KBM-7 (cell line): ENCODE measurements at places on chromosomes 7 and 10.

GRCh38 chr10:17427201-17427600, 27.2 kb downstream of the ST8SIA6 start:
- DNase-seq, result no peak

GRCh38 chr10:132058111-132058745, 7.5 kb upstream of the JAKMIP3 start:
- no peak for DNase-seq

DNA sequence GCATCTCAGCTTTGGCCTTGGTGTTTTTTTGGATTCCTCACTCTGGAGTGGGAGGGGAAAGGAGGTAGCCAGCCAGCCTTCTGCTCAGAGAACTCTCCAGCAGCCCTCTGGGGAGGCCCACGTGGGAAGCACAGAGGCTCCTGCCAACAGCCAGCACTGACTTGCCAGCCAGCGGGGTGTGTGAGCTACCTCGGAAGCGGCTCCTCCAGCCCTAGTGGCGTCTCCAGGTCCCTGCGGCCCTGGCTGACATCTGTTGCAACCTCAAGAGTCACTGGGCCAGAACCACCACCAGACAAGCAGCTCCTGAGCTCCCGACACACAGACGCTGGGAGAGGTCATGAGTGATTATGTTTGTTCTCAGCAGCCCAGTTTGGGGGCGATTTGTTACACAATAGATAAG, 180.2 kb upstream of the FZD8 start:
- peak; percentile 8 for DNase-seq

DNA sequence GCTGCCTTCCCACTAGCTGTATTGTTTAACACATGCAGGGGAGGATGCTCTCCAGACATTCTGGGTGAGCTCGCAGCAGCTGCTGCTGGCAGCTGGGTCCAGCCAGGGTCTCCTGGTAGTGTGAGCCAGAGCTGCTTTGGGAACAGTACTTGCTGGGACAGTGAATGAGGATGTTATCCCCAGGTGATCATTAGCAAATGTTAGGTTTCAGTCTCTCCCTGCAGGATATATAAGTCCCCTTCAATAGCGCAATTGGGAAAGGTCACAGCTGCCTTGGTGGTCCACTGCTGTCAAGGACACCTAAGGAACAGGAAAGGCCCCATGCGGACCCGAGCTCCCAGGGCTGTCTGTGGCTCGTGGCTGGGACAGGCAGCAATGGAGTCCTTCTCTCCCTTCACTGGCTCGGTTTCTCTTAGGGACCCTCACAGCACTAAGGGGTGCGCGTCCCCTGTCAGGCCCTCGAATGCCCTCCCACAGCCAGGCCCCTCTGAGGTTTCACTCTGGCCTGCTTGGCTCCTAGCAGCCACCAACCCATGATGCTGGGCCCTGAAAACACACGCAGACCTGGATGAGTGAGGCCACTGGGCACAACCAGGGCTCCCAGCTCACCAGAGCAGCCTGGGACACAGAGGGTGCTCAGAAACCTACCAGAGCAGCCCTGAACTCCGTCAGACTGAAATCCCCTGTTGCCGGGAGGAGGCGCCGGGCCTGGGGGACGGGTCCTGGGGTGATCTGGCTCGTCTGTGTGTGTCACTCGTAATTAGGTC, 173.0 kb upstream of the LANCL2 start:
- no peak for DNase-seq

DNA sequence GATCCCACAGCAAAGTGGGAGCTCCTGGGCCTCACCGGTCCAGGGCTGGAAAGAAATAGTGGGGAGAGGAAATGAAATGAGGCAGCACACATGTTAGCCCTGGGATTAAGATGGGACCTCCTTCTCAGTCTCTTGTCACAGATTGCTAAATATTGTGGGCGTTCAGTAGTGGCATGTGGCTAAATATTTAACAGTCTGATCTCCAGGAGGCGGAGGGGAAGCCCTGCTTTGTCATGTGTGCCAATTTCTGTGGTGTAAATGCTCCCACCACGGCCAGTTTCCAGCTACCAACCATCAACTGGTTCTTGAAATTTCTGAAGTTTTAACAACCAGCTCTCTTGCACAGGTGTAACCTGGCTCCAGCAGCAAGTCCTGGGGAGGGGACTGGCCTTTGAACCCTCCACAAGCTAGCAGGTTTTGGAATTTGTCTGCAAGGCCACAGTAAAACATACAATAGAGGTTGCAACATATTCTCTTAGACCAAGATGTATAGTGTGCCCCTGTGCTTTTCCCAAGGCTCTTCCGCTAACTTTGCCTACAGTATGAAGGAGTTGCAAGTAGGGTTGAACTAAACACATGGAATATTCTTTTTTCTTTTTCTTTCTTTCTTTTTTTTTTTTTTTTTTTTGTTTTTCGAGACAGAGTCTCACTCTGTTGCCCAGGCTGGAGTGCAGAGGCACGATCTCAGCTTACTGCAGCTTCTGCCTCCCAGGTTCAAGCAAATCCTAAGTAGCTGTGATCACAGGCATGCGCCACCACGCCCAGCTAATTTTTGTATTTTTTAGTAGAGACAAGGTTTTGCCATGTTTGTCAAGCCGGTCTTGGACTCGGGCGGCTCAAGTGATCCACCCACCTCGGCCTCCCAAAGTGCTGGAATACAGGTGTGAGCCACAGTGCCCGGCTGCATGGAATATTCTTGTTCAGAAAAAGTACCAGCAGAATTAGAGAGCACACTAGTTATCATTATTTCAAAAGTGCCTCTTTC, 103.1 kb upstream of the PCBD1 start:
- no peak for DNase-seq

DNA sequence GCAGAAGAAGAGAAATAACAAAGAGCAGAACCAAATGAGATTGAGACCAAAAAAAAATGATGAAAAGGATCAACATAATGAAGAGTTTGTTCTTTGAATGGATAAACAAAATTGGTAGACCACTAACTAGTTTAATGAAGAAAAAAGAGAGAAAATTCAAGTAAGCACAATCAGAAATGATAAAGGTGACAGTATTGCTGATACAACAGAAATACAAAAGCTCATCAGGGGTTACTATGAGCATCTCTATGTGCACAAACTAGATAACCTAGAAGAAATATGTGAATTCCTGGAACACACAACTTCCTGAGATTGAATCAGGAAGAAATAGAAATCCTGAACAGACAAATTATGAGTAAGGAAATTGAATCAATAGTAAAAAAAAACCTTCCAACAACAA, 157.1 kb downstream of the ZEB1 start:
- DNase-seq, result no peak

DNA sequence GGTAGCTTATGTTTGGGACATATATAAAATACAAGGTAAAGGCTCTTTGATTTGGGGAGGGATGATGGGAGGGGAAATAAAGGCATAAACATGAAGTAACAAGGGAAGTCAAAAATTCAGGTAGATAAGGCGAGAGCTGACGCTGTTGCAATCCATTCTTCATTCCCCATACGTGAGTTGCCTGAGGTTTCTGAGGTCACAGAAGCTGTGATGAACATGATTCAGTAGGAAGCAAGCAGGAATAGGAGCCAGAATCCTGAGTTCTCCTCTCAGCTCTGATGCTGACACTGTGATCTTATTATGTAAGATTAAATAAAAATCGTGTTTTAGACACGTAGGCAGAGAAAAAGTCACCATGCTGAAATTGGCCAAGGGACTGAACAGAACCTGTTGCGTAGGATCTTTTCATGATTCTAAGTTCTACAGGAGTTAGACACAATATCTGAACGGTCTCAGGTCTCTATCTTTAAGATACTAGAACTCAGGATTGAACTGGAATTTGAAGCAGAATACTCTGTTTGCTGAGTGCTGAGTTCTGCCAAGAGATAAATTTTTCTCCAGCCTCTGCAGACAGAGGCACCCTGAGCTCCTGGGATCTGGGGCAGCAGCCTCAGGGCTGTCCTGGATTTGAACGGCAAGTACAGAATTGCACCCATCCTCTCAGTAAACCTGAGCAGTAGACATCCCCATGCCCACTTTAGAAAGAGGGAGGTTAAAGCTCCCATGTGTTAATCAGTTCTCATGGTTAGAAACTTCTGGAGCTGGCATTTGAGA, 21.0 kb downstream of the KLF6 start:
- no peak for DNase-seq

DNA sequence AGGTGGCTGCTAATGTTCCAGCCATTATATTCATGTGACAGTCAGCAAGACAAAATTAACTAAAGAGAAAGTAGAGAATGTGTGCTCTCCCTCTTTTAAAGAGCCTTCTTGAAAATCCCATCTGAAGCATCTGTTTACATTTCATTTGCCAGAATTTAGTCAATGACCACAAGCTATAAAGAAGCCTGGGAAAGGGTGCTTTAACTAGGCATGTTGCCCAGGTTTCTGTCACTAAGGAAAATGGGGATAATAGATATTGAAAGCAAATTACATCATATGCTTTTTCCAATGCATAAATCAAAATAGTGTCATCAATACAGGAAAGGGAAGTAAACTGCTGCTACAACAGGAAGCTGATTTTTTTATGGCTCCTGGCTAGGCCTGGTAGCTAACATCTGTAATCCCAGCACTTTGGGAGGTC, 67.7 kb downstream of the ELAPOR2 start:
- DNase-seq, result peak; percentile 8

GRCh38 chr7:33862946-33863814, 42.2 kb upstream of the BMPER start:
- no peak for DNase-seq

GRCh38 chr10:30051220-30051619, 8.2 kb downstream of the JCAD start:
- no peak for DNase-seq

DNA sequence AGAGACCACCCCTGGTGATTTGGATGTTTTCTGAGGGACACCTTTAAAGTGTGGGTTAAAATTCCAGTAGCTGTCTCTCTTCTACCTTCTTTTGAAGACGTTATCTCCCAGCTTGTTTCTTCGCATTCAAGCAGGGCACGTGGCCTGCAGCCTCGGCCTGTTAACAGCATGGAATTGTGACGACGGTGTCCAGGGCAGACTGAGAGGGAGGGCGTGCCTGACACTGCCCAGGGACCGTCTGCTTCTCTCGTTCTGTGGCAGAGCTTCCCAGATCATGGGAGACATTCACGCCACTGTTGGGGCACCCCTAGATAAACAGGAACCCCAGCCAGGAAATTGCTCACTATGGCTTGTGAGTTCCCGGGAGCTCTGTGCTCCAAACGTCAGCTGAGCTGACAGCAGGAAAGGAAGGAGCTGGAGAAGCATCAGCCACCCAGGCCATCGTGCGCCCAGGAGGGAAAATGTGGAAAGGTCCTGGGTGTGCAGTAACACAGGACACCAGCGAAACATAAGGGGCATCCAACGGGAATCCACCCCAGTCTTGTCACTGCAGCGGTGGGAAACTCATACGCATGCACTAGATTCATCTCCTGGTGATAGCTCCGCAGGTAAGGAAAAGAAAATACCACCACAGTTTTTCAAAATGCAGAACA, 41.1 kb upstream of the RBM33 start:
- no peak for DNase-seq

GRCh38 chr7:28956608-28957063, 1.5 kb downstream of the TRIL start:
- no peak for DNase-seq

DNA sequence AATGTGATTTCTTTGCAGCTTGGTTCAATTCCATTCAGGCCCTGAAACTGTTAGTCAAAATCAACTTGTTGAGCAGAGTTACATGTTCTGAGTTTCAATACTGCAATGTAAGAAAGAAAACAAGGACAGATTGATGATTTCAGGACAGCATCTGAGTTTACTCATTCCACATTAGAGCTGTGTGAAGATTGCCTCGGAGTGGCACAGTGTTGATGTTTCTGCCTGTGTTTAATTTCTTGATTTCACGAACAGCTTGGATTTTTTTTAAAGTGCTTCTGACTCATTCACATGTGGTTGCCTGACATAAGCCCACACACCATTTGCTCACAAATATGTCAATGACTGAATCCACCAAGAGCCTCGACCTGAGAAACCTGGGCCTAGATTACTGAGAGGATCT, 101.2 kb upstream of the PARD3 start:
- DNase-seq, result no peak

- no peak for DNase-seq
Observed at GRCh38 chr7:157916946-157917640, 580.3 kb downstream of the DNAJB6 start.

GRCh38 chr10:75398692-75399460, 2.7 kb downstream of the ZNF503 start:
- DNase-seq, result no peak

DNA sequence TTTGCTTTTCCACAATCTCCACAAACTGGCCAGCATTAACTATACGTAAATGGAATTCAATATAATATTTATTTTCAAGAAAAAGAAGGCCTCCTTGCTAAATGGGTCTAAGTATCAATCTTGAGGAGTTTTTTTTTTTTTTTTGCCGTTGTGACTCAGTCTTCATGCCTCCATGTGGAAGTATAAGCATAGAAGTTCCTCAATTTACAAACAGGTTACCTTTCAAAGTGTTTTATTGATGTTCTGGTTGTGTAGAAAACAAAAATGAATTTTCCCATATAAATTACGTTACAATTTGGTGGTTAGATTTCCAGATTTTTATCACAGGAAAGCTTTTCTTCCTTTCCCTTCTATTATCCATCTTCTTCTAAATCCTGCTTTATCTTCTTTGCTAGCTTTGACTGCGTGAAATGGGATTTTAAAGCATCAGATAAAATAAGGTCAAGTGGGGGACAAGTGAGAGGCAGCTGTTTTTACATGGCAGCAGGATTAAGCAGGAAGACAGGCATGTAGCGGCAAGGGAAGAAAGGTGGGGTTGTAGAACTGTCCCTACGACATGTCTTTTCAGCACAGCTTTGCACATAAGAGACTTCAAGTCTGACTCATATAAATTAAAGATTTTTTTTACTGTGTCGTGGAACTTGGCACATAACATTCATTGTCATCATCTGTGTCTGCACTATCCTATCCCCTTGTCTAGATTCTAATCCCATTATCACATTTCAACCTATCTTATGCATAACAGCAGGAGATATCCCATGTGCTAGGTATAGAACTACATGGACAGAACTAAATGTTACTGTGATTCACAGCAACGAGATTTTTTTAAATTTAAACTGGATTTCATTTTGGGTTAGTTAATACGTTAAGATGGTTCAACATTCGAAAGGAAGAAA, 135.3 kb upstream of the FAM3C start:
- no peak for DNase-seq

DNA sequence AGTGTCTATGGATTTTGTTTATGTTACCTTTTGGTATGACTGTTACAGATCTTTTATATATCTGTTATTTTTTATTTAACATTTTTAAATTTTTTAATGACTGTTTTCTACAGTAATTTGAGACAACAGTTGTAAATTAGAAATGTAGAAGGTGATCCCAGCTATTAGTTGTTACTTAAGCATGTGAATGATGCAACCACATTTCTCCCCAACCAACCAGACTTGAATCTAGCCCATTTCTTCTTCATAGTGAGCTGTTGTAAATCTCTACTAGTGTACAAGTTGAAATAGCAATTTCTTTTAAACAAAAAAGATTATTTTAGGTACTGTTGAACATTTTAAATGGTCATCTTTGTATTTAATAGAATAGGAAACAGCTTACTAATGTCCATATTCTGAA, 18.0 kb downstream of the TMEM106B start:
- DNase-seq, result no peak
